ENCODE measurements at places on chromosomes 2 and 18.

- DNase-seq = no peak
Measured at GRCh38 chr2:102239344-102239743, 52.5 kb downstream of the IL1RL2 start.

GRCh38 chr2:75751824-75752468 lies 41.2 kb upstream of the GCFC2 start:
- no peak for DNase-seq

DNA sequence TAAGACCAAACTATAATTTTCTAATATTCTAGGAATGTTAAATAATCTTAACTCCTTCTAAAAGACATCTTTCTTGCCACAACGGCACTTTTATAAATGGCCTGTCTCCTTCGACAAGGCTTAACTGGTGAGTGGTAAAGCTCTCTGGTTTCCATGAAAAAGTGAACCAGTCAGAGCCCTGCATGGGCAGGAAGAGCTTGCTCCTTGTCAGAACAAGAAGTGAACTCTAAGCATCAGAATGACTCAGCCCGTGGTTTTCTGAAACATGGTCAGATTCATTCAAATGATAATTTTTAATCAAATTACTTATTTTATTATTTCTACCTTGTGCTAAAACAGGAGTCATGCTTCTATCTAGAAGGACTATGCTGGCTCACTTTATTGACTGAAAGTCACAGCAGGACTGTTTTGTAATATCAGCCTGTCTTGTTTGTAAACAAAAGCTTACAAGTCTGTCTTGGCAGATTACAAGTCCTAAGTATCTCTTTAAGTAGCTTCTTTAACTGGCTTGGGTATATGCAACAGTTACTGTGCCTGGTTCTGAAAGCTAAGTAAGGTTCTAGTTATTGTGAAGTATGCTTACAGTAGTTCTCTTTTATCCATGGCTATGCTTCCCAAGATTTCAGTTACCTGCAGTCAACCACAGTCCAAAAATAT lies 245.4 kb downstream of the NAPG start:
- DNase-seq = no peak

GRCh38 chr18:77133835-77134496 lies 1.4 kb upstream of the MBP start:
- peak; percentile 57 for DNase-seq

DNA sequence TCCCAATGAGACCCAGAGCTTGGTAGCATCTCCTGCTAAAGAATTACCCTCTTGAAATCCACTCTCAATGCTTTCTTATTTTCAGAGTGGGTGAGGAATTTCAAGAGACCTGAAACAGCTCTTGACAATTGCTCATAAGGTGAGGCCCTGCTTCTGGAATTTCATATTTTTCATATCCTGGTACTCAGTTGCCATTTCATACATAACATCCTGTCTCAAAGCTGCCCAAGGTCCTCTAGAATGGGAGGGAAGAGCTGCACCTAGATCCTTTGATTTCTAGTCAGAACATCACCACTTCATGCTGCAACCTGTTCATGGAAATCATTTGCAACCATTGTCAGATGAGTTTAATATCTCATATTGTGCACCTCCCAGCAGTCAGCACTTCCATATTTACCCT lies 404.8 kb upstream of the GALNT5 start:
- no peak for DNase-seq

DNA sequence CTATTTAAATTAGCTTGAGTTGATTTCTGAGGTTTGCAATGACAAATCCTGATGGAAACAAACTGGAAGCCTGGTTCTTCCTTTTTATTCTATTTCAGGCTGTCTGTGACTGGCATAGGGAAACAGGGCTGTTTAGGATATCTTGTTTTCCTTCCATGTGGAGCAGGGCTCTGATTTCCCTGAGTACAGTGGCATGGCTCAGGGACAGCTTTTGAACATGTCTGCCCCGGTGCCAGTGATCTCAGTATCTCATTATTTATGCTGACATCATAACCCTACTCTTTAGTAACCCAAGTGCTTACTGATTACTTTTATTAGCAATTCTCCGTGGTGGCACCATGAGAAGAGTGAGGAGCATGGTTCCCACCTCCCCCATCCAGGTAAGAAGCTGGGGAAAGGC lies 720.3 kb downstream of the GALR1 start:
- DNase-seq = no peak

GRCh38 chr2:145939949-145940348 lies 1420.0 kb upstream of the ZEB2 start:
- no peak for DNase-seq

- DNase-seq = no peak
Measured at GRCh38 chr2:241721852-241722251, 12.6 kb upstream of the D2HGDH start.

DNA sequence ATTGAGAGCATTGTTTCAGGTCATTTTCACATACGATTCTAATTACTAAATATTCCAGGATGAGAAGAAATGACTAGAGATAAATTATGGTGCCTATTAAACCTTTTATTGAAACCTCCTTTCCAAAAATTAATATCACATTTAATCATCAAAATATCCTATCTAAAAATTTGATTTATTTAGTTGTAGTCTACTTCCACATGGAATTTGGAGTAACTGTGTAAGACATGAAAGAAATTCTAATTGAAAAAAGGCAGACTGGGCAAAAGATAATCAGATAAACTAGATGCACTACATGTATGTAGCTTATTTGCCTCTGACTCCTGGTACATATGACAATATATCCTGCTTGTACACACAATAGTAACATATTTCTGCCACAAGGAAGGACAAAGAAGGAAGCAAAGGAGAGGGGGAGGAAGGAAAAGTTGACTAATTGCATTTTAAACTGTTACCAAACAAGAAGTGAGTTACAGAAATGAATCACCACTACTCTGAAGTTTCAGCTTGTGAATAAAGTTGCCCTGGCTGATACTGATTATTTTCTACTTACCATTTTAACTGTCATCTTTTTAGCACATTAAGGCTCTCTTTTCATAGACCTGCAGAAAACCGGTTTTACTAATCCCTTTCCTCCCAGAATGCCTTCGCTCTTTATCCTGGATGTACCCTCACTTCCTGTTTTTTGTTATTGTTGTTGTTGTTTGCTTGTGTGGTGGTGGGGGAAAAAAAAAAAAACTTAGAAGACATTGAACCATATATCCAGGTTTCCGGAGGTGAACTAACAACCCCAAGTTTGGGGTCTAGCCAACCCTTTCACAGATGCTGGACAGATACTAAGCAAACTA lies 28.4 kb downstream of the NRXN1 start:
- no peak for DNase-seq

GRCh38 chr2:65856928-65857327 lies 424.5 kb upstream of the SPRED2 start:
- DNase-seq = no peak

DNA sequence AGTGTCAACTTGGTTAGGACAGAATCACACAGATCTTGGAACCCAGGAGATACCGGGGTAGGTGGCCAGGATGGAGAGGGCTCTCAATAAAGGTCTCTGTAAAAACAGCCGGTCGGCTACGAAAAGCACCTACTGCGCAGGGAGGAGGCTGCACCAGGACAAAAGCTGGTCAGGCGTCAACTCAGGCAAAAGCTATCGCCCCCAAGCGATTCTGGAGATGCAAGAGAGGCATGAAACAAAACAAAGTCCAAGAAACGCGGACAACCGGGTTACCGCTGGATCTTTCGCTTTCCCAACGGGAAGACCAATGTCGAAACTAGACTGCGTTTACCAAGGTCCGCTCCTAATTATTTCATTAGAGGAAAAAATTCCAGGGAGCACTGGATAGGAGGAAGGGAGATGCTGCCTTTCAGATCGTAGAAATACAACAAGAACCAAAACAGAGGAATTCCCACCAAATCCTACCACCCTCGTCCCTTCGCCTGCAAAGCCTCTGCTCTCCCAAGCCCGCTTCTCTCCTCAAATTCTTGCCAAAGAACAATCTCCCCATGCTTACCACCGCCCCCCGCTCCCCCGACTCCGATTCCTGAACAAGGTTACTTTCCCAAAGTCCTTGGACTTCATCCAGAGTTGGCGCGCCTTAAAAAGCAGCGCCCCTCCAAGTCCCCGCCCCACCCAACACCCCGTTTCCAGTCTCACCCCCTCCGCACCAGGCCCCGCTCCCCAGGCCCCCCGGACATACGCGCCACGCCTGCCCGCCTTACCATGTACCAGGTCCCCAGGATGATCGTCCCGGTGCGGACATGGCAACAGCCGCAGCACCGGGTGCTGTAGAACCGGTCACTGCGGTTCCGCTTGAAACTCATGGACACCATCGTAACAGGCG lies 539 bp downstream of the LAPTM4A start:
- DNase-seq = peak; percentile 23

DNA sequence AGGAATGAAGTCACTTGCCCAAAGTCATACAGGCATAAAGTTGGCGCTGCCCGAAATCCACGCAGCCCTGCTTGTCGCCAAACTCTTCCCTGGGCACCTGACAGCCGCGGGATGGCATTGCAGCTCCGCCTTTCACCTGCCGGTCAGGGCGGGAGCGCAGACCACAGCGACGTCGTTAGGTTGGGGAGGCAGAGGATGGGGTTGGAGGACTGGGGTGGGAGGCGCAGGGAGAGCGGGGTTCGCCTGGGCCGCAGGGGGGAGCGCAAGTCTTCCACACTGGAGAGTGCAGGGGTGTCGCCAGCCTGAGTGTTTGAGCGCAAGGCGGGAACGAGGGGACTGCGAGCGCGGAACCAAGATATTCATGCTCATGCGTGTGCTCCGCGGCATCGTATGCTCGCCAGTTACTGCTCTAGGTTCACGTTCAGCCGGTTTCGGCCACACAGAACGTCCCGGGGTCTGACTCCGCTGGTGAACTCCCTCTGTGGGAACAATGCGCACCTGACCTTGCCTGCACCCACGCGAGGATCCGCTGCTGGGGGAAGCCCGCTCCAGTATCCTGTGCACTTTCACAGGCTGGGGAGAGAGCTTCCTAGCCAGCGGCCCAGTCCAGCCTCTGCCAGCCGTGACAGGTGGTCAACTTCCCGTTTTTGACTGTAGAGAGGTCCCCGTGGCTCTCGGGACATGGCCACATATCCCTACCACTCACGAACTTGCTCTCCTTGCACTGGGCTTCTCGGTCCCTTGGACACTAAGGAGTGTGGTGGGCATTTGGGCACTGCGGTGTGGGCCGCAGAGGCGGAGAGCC lies 767 bp upstream of the NPPC start:
- no peak for DNase-seq

DNA sequence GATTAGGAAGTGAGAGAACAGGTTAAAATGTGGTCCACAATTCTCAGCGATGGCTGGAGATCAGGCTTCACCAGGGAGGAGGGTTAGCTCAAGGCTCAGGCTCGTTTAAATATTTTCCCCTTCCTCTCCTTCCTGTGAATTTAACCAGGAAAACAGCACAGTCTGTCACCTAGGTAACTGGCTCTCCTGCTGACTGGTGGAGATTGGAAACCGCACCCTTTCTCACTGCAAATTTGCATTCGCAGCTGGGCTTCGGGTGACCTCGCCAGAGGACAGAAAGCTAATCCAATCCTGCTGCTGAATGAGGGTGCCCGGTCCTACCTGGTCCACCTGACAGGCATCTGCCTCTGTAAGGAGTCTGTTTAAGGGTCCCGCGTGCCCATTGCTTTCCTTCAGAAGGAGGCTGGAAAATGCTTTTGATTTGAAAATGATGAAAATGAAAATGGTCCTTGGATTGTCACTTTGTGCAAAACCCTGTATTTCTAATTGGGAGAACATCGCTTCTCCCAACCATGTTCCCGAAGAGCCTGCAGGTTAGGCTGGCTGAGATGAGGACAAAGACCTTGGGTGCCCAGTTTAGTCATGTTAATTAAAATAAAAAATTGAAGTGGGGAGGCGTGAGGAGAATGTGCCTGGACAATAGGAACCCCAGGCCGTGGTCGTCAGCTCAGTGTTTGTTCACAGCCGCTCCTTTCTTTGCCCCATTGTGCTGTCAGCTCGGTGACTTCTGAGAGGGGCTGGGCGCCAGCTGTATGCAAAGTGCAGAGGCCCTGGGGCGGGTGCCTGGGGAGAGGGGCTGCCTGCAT lies 43.4 kb upstream of the MTCL1 start:
- peak; percentile 71 for DNase-seq

DNA sequence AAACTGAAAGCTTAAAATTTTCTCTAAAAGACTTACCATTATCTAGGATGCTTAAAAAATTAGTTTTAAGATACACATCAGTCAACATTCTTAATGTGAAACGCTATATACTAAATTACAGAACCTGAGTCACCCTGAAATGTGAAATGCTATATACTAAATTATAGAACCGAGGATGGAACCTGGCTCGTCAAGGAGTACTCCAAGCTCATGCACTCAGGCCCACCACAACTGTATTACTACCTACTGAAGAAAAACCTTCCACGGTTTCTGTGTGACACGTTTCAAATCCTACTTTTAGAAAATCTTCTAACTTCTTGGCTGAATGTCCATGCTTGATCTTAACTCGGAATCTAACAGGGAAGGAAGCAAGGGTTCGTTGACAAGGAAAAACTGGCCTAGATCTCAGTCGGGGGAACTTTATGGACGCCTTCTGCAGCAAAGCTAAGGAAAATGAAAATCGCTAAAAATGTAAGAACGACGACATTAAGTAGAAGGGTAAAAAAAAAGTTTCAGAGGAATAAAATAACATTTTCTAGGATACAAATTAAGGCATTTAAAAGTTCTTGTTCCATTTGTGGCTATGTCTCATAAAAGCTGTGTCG lies 1.4 kb downstream of the PRKD3 start:
- DNase-seq = no peak

DNA sequence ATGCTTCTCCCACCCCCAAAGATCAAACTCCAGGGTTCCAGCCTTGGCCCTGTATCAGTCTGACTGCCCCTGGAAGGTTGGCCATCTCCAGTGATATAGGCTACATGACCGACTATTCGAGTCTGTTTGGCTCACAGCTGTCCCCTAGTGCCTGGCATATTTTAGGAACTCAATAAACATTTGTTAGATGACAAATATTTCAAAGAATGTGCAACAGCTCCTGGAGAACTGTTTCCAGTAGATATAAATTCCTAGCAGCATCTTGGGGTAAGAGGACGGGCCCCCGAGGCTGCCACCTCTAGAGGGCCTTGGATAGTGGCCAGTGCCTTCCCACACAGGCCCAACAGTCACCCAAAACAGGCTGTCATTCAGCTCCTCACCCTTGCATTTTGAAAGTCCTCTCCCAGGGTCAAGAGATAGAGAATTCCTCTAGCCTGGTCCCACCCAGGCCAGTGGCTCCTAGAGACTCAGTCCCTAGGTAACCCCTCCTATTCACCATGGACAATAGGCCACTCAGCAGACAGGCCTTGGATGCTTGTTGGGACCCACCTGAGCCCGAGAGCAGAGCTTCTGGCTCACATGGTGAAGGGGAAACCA lies 45.1 kb upstream of the ATP6V1B1 start:
- no peak for DNase-seq

DNA sequence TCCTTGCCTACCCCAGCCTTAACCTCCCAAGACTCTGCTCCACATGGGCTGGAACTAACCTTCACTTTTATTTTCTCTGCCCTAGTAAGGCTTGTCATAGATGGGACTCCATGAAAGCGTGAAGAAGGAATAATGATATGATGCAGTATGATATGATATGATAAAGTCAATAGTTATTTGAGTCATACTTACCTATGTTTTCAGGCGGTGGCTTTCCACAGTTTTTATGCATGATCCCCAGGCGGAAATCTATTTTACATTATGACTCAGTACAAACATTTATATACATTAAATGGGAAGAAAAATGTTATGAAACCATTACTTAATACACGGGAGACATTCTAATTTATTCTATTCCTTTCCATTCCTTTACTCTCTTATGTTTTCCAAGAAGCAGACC lies 5.6 kb downstream of the ACMSD start:
- DNase-seq = no peak

GRCh38 chr2:207970147-207970825 lies 55.0 kb downstream of the PLEKHM3 start:
- no peak for DNase-seq

- no peak for DNase-seq
Measured at GRCh38 chr2:70921031-70921430, 14.7 kb upstream of the ATP6V1B1 start.
